ENCODE measurements at places on chromosomes 3 and 15. TPM values are rescaled to one million over a fixed set of nuclear protein-coding genes. Genes with fewer than 3 reads are reported as not detected.
A peak's percentile ranks its signal among the peaks of the same experiment; 100 is the strongest.

DNA sequence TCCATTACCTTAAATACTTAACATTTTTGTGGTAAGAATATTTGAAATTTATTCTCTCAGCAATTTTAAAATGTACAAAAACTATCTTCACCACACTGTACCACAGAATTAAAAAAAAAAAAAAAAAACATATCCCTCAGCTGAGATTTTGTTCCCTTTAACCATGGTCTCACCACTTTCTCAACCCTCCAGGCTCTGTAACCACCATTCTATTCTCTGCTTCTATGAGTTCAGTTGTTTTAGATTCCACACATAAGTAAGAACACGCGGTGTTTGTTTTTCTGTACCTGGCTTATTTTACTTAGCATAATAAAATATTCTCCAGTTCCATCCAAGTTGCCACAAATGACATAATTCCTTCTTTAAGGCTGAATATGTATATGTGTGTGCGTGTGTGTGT, 41.5 kb downstream of the CSNK1G1 start:
- no peak for DNase-seq

DNA sequence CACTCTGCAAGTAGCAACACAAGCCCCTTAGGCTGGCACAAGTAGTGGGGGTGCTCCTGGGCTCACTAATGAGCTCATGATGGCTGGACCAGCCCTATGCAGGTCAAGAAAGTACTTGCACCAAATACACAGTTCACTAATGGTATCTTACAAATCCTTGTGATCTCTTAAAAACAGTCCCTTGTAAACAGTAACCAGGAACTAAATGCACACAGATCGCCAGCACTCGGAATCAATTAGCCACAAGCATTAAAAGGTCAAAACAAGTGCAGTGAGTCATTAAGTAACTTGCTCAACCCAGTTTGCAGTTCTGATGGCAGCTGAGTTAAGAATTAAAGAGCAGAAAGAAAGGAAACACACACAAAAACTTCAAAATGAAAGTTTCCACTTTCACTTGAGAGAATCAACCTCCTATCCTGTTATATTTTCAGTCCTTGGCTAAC, 43.2 kb downstream of the ARHGEF3 start:
- DNase-seq: no peak

Gene UPK1B
- 0.77 TPM for total RNA-seq

DNA sequence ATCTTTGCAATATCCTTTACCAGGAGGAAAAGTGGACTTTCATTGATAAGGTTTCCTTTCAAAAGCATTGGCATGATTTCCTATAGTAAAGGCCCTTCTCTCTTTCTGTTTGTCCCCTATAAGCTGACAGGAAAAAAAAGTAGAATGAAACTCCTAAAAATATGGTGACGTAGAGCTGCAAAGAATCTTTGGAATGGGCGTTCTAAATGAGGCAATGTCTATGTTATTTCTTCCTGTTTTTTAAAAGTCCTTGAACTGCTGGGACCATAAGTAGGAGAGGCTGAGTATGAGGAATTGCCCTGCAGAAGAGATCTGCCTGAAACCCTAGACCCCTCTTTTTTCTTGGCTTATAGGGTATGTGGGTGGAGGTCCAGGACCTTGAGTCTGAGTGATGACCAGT, 17.2 kb downstream of the ST3GAL6 start:
- no peak for DNase-seq

Gene LINS1
- 7.7 TPM for total RNA-seq

Gene HRH1
- total RNA-seq: 1.4 TPM

Gene SAXO2
- total RNA-seq: 2.6 TPM

Gene ZMYND10
- 0.07 TPM for total RNA-seq

- DNase-seq: no peak
These were observed 1.1 kb downstream of the MTFMT start for GRCh38 chr15:65028338-65028737.

Gene SHF
- total RNA-seq: 5.0 TPM

DNA sequence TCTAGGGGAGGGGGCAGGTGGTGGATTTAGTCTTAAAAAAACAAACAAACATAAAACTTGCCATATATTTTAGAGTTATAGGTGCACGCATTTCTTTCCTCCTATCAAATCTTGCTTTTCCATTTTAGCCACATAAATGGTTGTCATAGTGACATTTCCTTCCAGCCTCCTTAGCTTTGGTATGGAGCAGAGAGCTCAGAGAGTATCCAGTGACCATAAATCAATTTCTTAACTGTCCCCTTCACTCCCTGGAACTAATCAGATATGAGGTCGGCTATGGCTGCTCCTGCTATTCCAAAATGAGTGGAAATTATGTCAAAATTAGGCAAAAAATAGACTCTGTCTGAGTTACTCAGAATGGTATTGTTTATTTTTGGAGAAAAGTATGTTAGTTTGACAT, 164.5 kb downstream of the EBLN2 start:
- no peak for DNase-seq

GRCh38 chr3:30775040-30775439, 119.4 kb downstream of the GADL1 start:
- DNase-seq: no peak

DNA sequence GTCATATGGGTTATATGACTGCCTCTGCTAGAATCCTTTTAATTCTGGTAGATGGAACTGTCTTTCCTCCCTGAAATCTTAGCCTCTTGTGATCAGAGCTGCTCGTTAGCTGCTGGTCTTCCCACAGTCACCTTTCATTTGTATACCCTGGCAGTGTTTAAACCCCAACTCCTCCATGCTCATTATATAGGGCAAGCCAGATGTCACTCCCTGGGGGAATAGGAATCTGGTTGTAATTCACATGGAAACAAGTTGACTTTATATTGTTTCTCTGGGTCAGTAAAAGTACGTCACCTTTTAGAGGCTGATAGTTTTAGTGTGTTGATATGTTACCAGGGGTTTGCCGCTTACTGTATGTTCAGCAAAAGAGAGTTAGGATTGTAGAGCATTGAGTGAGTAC, 103.5 kb downstream of the ITPR1 start:
- no peak for DNase-seq

DNA sequence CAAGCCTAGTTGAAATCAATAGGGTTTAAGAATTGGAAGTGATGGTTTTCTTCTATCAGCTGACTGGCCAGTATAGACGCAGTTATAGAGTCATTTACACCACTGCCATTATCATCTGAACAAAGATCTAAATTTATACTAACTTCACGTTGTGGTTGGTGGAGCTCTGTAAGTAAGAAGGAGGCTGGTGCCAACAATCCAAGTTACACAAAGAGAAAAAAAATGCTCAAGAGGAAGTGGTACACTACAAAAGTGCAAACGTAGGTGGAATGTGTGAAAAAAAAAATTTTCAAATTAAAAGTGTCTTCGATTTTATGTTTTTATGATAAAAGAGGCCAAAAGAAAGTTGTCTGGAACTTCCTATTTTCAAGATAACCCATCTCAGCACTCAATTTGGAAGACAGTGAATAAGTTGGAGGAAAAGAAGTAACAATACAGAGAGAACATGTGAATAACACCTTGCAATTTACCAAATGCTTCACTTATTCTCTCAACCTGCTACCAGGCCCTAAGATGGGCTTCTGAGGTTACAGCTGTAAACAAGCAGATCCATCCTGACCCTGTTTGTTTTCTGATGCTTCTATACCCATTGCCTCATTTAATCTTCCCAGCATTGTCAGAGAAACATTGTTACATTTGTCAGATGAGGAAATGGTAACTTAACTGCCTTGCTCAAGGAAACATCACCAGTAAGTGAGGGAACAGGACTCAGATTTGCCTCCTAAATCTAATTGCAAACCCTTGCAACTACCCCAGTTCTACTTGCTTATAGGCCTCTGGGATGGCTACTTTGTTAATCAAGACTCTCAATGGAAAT, 12.0 kb upstream of the TASOR start:
- DNase-seq: no peak

- no peak for DNase-seq
These were observed 183.4 kb upstream of the TOPAZ1 start for GRCh38 chr3:44058022-44058867.

- no peak for DNase-seq
These were observed 8.3 kb downstream of the EOGT start for GRCh38 chr3:69005071-69005790.

Gene DRD3
- total RNA-seq: not detected

Gene FBXO40
- 228 TPM for total RNA-seq

GRCh38 chr3:12408984-12409683, 75.1 kb upstream of the TSEN2 start:
- DNase-seq: no peak

Gene POPDC2
- total RNA-seq: 586 TPM

DNA sequence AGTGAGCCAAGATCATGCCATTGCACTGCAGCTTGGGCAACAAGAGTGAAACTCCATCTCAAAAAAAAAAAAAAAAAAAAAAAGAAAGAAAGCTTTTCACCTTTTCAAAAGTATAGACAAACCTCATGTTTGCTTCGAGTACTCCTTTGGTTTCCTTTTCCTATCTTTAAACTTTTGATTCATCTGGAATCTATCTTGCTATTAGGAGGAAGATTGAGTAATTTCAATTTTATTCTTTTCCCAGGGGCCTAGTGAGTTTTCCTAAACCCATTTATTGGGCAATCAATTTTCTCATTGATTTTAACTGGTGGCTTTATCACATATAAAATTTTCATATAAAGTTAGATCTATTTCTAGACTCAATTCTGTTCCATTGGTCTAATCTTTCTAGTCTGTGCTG, 190.5 kb upstream of the VEPH1 start:
- no peak for DNase-seq

- DNase-seq: no peak
These were observed 1109.2 kb upstream of the ALCAM start for GRCh38 chr3:104257486-104257885.

GRCh38 chr15:39625451-39625850, 44.6 kb downstream of the THBS1 start:
- DNase-seq: no peak

Gene ACTRT3
- 0.72 TPM for total RNA-seq

Gene ARRDC4
- total RNA-seq: 15.8 TPM

DNA sequence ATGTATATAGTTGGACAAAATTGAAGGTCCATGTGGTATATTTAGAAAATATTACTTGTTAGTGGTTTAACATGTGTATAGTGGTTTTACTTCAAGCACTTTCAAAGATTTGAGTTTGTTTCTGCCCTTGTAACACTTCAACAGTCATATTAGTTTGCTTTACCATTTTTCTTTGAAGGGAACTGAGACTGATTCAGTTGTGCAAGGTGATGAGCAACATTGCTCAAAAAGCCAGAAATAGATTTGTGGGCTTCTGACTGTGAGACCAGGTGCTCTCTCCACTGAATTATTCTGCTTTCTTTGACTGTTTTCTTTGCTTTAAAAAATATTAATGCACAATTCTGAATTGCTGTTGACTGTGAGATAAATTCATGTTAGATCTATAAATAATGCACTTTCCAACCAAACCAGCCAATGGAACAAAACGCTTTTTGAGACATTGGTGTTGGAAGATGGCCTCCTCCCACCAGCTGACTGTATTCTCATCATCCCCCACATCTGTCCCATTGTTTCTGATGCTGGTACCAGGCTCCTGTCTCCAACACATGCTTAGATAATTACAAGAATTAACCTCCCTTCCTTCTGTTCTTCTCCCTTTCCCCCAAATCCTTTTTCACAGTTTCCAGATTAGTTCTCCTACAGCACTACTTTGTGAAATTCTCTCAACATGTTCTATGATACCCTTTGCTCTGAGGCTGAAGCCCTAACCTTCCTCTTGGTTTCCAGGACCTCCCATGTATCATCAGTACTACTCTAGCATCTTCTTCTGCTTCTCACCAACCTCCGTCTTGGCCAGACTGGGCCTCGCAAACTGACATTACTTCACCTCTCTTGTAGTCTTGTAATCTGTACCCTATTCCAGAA, 27.9 kb downstream of the PLCL2 start:
- no peak for DNase-seq

DNA sequence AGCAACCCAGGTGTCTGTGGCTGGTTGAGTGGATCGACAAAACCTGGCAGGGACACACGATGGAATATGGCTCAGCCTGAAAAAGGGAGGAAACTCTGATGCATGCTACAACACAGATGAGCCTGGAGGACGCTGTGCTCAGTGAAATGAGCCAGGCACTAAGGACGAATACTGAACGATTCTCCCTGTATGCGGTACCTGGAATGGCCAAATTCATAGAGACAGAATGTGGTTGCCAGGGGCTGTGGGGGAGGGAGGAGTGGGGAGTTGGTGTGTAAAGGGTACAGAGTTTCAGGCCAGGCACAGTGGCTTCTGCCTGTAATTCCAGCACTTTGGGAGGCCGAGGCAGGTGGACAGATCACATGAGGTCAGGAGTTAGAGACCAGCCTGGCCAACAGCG, 35.1 kb downstream of the PCSK6 start:
- DNase-seq: no peak

GRCh38 chr15:72199721-72200212, 2.2 kb upstream of the GRAMD2A start:
- DNase-seq: peak; percentile 77

GRCh38 chr15:67879440-67880129, 39.7 kb upstream of the RNU6-1 start:
- DNase-seq: no peak

Gene GP5
- not detected for total RNA-seq

DNA sequence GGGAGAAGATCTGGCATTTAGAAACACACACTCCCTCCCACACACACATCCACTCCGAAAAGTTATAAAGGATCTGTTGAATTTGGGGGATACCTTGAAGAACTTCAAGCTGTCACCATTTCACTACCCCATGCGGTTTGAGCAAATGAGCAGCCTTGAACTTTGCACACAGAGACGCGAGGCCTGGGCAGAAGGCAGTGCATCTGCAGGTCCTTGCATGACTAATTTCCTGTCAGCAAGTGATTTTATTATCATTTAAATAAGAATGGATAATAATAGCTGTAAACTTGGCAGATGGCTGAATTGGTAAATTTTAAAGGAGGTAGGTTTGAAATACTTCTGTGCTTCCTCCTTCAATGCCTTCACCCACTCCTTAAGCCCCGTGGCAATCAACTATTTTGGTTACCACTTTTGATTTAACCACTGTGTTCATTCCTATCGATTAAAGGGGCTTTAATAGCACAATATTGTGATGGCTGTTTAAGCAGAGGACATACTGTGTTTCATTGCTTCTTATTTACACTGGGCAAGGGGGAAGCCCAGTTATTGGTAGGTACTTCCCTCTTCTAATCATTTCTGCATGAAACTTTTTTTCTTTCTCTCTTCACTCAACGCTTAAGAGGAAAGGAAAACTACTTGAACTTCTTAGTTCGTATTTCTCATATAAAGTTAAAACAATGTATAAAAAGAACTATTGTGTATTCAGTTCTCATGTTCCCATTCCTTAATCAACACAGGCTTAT, 108.1 kb downstream of the ROBO2 start:
- DNase-seq: no peak

Gene FHIT
- 18.2 TPM for total RNA-seq

Gene KBTBD12
- 27.5 TPM for total RNA-seq

Measured in left ventricle myocardium superior (tissue), 1 donor.